ENCODE measurements at places on chromosomes 7 and 10. TPM values are rescaled to one million over a fixed set of nuclear protein-coding genes. Genes with fewer than 3 reads are reported as not detected.

DNA sequence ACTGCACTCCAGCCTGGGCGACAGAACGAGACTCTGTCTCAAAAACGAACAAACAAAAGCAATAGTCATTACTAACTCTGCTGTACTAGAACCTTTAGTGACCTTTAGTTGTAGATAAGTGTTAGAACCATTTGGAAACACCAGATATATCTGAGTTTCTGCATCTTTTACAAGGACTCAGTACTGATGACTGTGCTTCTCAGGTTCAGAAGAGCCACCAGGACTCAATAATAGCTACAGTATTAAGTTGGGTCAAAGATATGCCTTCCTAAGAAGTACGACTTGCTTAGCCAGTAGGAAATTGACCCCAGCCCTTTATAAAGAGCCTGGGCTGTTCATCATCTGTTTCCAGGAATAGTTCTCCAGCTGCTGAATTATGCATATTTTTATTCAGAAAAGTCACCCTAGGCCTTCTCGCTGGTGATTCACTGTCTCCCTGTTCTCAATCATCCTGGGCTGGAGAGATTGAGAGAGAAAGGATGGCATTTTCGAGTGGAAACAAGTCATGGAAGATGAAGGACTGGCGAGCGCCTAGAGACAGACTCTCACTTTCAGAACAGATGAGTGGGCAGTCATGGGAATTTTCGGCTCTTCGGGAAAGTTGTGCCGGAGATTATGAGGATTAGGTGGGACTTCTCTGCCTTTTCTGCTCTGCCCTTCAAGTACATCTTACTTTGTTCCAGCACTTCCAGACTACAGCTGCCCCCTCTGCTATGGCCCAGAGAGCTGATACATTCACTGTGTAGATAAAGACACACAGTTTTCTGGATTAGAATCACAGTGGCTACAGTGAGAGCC lies 316.1 kb downstream of the CCDC3 start:
- DNase-seq, result no peak

DNA sequence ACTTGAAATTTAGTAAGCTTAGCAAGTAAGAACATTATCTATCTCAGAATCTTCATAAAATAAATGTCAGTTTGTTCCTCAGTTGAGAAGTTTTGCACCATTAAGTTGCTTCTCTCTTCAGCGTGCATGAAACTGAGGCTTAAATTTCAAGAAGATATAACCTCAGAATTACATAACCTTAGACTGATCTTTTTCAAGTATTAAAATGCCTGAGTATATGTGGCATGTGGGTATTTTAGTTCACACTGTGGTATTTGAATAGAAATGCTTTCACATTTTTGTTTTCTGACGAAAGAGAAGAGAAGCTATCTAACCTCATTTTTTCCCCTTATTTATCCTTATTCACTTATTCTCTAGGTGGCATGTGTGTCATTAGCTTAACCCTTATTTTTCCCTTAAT lies 104.1 kb downstream of the PHF14 start:
- DNase-seq, result no peak

DNA sequence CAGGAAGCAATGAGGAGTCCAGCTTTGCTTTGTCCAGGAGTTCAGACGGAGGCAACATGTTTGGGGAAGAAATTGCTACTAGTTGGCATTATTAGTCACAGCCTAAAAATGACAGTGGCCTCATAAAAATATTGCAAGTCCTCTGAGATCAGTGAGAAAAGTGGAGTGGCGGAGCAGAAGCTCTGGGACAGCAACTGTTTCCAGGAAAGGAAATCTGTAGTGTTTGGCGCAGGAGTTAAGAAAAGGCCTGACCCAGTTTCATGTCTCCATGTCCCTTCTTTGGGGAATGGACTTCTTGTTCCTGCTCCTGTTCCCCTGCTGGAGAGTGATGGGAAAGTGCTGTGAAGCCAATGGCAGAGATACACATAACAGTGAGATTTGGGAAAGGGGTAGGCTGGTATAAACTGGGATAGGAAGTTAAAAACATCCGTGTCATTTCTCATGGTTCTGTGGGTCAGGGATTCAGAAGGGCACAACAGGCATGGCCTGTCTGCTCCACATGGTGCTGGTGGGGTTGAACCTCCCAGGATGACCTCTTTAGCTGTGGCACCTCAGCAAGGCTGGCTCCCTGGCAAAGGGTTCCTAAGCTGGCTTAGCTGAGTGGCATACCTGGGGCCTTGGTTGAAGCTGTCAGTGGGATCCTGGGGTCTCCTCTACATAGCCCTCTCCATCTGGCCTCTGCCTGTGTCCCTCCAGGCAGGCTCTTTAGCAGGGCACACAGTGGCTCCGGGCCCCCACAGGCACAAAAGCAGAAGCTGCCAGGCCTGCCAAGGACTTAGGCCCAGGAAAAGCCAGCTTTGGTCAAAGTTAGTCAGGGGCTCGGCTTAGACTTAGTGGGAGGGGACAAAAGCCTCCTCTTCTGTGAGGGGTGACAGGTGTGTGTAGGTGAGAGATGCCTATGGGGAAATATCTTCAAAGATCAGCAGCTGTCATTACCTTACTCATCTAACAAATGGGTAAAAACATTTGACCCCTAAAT lies 77.7 kb downstream of the WDFY4 start:
- DNase-seq, result no peak

- no peak for DNase-seq
Observed at GRCh38 chr7:7769710-7770627, 51.6 kb upstream of the RPA3 start.

DNA sequence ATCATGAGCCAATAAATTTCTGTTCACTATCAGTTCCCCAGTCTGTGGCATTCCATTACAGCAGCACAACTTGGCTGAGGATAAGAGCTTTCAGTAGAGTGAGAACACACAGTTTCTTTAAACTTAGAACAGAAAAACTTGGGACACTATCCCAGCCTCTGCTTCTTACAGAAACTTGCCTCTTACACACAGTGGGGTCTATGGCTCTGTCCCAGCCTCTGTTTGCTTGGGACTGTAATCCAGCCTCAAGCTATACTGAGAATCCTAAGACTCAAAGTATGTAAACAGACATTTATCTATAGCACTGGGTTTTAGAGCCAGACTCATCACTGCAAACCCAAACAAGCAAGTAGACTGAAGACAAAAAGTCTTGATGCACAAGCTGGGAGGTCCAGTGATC lies 355.8 kb upstream of the VSTM2A start:
- no peak for DNase-seq

GRCh38 chr7:148201992-148202391 lies 388.6 kb upstream of the C7orf33 start:
- DNase-seq, result no peak

GRCh38 chr7:22809902-22810642 lies 12.6 kb downstream of the TOMM7 start:
- no peak for DNase-seq

DNA sequence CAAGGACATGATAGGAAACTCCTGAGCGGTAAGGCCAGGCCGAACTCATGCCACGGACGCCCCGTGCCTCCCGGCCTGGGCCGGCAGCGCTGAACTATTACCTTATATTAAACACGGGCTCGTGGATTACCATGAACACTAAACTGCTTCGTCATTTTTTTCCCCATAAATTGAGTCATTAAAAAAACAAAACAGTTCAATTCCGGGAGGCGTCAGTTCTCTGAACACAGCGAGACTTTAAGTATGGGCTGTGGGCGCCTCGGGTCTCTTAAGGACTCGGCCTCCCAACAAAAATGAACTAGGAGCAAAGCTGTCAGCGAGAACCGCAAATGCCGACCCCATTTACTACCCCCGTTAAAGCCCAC lies 519 bp downstream of the PITRM1 start:
- no peak for DNase-seq

GRCh38 chr7:132939495-132939894 lies 142.4 kb downstream of the CHCHD3 start:
- DNase-seq, result no peak

DNA sequence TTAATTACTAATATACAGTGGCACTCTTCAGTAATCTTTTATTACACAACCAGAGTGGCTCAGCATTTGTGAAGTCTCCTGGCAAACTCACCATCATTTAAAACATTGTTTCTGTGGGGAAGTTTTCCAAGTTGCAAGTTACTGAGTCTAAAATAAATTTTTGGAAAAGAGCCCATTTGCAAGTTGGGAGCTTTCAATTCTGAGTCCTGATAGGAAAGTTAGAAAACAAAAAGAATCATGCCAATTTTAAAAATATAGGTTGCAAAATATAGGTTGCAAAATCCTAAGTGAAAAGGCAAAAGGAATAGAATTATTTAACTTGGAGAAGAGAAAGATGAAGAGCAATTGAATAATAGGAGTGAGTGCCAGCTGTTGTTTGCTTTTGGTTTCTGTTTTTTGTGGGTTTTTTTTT lies 378.8 kb upstream of the C7orf33 start:
- DNase-seq, result no peak

- DNase-seq, result no peak
Observed at GRCh38 chr7:151078233-151079040, 2.2 kb downstream of the FASTK start.

GRCh38 chr10:115979576-115979975 lies 293.4 kb downstream of the GFRA1 start:
- DNase-seq, result no peak

- no peak for DNase-seq
Observed at GRCh38 chr7:69612981-69613380, 14.7 kb downstream of the AUTS2 start.

- DNase-seq, result no peak
Observed at GRCh38 chr7:122881324-122881723, 4.9 kb downstream of the CADPS2 start.

DNA sequence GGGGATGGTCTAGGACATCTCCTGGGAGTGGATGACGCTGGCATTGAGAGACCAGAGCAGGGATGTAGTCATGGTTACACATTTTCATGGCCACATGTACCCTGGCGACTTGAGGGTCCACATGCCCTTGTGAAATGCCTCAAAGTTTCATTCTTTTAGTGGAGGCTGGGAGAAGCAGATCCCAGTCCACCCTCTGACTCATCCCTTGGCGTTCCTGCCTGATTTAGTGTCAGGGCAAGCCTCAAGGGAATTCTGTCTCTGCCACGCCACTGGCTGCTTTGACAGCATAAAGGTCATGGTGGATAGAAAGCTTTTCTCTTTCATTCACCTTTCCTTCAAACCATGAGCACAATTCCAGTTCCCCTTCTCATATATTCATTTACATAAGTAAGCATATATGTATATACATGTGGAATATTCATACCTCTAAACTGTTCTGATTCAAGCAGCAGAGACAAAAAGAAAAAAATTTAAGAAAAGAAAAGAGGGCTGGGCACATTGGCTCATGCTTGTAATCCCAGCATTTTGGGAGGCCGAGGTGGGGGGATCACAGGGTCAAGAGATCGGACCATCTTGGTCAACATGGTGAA lies 21.8 kb upstream of the KIF5B start:
- no peak for DNase-seq

- no peak for DNase-seq
Observed at GRCh38 chr7:117652943-117653680, 173.3 kb downstream of the CFTR start.

The WEE2 gene
- polyA plus RNA-seq, result 0.36 TPM

The NUTM2B gene
- polyA plus RNA-seq, result 2.9 TPM

The PTPN20 gene
- 3.9 TPM for polyA plus RNA-seq

The SLC26A4 gene
- polyA plus RNA-seq, result 4.6 TPM

The BEND7 gene
- 30.6 TPM for polyA plus RNA-seq

The DYDC2 gene
- polyA plus RNA-seq, result 1.8 TPM
